Activated CD4-positive, alpha-beta T cell treated with anti-CD3 and anti-CD28 coated beads, Interleukin-2, amount 50 U/mL, for 4 hours (primary cell): ENCODE measurements at places on chromosomes 11 and 22.

DNA sequence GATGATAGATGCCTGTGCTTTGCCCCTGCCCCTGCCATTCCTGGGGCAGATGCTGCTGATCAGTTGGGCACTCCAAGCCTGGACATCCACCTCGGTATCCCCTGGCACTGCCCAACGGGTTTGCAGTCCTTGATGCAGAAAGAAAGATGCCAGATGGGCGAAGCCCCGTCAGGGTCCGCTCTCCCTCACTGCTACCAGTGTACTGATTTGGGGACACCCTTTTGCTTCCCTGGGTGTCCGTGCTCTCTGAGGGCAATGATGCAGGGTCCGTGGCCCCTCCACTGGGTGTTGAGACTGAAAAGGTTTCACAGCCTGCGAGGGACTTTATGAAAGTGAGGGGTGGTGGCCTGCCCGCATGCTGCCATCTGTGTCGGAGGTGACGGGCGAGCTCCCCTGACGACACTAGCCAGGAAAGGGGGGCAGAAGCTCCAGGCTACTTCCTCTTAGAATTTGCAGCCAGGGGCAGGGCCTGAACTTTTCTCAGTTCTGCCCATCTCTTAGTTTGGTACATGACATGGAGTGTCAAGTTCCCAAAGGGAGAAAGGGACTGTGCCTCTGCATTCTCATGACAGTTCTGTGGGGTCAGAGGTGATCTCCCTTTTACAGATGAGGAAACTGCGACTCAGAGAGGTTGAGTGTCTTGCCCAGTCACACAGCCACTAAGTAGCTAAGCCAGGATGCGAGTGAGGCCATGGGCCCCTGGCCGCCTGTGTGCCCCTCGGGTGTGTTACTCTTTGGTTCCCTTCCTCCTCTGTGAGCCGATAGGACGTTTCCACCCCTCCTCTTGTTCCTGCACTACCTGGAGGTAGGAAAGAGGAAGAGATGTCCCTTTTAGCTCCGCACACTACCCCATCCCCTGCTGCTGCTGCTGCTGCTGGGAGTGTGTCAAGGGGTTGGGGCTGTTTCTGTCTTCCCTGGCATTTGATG lies 96.6 kb downstream of the BCR start:
- DNase-seq = no peak

DNA sequence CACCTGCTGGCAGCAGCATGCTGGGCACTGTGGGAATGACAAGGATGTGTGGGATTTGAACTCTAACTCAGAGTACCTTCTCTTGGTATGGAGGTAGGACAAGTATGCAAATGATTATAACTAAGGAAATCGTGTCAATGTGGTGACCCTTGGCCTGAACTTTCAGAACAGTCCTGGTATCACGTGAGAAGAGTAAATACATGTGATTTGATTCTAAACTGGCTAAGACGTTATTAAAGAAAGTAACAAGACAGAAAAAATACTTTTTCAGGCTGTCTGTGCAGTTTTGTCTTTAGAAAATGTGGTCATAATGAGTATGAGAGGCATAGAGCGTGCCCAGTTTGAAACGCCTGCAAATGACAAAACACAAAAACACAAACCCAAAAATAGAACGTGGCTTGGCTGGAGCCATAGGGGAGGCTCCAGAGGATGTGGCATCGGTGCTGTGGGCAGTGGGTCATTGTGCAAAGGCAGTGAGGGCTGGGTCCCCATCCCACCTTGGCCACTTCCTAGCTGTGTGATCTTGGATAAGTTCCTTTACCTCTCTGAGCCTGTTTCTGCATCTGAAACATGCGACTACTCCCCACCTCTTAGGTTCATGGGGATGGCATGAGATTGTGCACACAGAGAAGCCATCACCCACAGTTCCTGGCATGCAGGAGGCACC lies 18.4 kb upstream of the IL2RB start:
- DNase-seq = no peak

DNA sequence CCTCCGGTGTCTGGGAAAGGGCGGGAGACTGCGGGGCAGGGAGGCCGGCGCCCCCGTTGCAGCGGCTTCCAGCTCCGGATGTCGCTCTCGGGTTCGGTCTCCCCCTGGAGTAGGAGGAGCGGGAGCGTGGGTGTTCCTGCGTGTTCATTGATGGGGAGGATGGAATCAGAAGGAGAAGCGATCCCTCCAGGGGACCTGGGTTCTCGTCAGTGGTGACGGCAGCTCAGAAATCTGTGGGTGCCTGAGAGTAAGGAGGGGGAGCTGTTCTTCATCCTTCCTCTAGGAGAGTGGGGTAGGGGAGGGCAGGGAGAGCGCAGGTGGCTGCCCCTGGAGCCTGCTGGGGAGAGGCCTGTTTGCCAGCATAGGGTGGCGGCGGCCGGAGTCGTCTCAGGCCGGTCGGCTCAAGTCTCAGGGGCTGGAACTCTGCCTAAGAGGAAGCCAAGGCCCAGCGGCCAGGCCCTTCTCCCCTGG lies 1.1 kb downstream of the UBASH3B start:
- peak; percentile 38 for DNase-seq

- DNase-seq = no peak
Observed at GRCh38 chr22:44214187-44214586, 33.5 kb downstream of the PARVG start.

DNA sequence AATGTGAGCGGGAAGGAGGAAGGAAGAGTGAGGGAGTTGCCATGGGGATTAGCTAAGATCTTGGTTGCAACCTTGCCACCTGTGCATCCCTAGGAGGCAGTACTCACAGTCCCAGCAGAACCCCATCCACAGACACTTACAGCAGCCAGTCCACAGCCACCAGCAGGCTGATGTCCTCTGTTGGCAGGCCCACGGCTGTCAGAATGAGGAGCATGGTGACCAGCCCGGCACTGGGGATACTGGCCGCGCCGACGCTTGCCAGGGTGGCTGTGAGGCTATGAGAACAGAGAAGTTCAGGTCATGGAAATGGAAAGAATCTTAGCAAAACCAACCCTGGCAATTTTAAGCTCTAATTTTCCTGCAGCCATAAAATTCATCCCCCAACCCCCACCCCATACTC lies 138.6 kb downstream of the SLC1A2 start:
- DNase-seq = no peak

GRCh38 chr11:58058276-58059006 lies 27.7 kb downstream of the OR6Q1 start:
- no peak for DNase-seq

DNA sequence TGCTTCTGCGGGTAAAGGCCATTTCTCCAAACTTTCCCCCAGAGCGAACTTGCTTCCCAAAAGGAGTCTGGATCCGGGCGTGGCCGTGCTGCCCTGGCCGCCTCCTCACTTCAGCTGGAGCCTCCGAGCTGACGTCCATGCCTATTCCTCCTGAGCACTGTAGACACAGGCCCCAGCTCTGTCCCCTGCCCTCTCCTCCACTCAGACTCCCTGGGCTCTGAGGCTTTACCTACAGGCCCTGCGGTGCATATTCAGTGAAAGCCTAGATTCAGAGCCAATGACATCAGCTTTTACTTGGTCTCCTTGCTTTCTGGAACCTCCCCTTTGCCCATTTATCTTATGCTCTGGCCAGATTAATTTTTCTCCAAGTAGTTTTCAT lies 9.7 kb downstream of the LRP5 start:
- no peak for DNase-seq
